ENCODE measurements at places on chromosomes 5 and 9. TPM values are rescaled to one million over a fixed set of nuclear protein-coding genes. Genes with fewer than 3 reads are reported as not detected.

Gene FST
- total RNA-seq: 0.34 TPM

Gene POU5F2
- 0.44 TPM for total RNA-seq

Gene SLC34A1
- total RNA-seq: not detected

Gene GFI1B
- 0.20 TPM for total RNA-seq

Gene EPB41L4A
- total RNA-seq: 2.8 TPM

Gene SOHLH1
- total RNA-seq: not detected

Gene HMGCS1
- total RNA-seq: 52.8 TPM

Gene MVB12B
- 10.9 TPM for total RNA-seq

Gene STX17
- 24.6 TPM for total RNA-seq

Gene PCDHGA12
- 0.17 TPM for total RNA-seq

Gene SGCD
- total RNA-seq: not detected

Gene FEM1C
- 27.5 TPM for total RNA-seq

Gene PRRX2
- total RNA-seq: 25.5 TPM

Gene OXCT1
- total RNA-seq: 28.1 TPM

Gene PHF24
- 0.47 TPM for total RNA-seq

DNA sequence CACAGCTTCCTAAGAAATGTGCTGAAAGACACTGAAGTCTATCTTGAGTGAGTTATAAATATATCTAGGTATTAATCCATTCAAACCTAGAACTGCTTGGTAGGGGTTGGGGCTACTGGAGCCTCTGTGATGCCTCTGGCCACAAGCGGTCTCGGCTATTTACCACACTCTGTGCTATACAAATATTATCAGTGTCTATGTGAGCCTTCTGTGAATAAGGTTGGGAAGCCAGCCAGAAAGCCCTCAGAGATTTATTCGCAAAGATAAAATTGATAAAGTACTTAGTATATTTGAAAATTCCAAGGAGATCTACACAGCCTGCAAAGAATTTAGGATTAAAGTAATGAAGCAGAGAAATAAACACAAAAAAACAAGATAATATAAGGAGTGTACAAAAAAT, 41.4 kb downstream of the LIFR start:
- DNase-seq: no peak

DNA sequence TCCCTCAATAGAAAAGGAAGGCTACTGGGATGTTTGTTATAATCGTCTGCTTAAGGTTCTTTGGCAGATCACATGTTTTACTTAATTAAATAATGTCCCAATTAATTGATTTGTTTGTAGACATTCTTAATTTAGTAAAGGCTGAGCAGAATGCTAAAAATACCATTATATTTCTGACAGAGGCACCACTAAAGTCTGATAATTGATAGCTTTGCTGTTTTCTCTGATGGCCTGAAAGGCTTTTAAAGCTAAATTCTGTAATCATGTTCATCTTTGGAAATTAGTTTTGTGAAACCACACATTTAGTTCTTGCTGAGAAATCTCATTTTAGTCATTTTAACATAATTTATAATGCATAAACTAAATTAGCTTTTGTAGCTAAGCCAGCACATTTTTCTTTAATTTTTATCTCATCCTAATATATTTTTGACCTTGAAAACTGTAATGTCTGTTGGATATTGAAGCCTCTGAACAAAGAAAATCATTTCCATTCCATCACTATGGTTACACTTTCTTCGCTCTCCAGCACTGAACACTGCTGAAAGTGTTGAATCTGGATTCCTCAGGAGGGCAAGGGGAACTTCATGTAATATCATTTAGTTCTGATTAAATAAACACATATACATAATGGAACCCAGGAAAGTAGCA, 329.4 kb downstream of the ELAVL2 start:
- DNase-seq: no peak

DNA sequence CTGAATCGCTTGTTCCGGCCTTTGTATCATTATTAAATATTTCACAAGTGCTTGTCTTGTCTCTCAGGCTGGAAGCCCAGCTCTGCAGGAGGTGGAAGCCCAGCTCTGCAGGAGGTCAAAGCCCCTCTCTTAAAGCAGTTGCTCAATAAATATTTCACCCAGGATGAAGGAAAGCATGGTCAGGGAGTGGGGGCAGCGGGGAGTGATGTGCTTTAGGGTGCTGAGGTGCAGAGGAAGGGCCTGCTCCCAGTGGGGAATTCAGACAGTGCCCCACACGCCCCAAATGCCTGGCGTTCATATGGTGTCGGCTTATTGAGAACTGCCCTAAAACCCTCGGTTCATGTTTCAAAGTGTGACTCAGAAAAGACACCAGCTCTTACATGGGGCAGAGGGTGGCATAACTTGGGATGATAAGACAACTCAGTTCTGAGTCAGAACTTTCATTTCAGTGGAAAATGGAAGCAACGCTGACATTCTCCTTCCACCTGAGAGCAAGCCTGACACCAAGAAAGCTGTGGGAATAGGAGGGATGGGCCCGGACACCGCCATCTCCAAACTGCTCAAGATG, 114.3 kb upstream of the DAP start:
- DNase-seq: peak; percentile 33

- no peak for DNase-seq
Observed at GRCh38 chr9:38373679-38374078, 18.8 kb upstream of the ALDH1B1 start.

- DNase-seq: peak; percentile 35
Observed at GRCh38 chr5:154972476-154973080, 31.7 kb downstream of the MRPL22 start.

DNA sequence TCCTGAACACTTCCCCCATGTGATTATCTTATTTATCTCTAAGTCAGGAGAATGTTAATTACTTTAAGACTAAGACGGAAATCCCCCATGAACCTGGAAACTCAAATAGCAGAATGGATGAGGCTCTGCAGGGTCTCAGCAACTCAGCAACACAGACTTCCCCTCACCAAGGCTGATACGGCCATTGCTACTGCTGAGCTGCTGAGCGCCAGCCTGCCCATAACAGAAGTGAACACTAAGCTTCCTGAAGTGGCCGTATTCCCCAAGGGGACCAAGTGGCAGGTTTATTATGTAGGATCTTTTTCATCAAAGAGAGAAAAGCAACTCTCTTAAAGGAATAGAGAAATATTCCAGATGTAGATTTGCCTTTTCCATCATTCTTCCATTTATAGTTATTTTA, 311.1 kb downstream of the RFX3 start:
- no peak for DNase-seq

GRCh38 chr9:108290839-108291585, 564.8 kb downstream of the ACTL7B start:
- DNase-seq: no peak

- no peak for DNase-seq
Observed at GRCh38 chr5:63473335-63473967, 488.8 kb downstream of the HTR1A start.

DNA sequence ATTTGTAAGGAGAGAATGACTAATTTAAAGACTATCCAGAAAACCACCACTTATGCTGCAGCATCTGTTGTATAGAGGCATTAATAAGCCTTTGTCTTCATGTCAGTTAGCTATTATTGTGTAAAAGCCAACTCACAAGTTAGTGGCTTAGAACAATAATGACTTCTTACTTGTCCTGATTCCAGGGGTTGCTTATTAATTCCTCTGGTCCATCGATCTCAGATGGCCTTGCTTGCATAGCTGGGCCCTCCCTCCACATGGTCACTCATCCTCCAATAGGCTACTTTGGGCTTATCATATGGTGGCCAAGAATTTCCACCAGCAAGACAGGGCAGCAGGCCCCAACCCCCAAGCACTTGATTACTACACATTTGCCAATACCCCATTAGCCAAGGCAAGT, 44.5 kb upstream of the STK32A start:
- no peak for DNase-seq

DNA sequence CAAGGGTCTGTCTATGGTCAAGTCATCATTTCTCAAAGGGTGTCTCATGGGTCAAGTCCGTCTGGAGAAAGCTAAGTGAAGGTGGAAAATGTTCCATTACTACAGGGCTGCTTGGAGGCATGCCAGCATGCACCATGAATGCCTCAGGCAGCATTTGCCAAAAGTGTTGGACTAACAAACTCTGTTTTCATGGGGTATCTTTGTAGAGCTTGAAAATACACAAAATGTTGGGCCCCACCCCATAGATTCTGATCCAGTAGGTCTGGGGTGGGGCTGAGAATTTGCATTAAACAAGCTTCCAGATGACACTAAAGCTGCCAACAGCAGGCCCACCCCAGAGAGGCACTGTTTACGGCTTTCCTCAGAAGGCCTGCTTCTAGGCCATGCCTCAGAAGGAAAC, 75.0 kb upstream of the FRRS1L start:
- DNase-seq: no peak

DNA sequence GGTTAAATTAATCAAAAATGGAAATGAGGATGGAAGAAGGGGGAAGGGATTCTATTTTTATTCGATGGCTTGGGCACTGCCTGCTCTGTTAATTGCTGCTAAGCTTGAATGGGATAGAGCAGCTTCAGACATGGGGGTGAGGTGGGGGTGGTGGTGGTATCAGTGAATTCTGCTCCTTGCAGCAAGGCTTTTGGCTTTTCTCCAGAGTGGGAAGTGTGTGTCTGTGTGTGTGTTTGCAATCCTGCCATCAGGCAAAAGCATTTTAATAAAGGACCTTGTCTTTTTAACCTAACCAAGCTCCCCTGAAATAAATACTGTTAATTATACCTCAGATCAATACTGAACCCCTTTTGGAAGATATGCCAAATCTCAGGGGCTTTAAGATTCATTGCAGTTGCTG, 110.9 kb upstream of the GPR151 start:
- no peak for DNase-seq

- DNase-seq: no peak
Observed at GRCh38 chr5:72871366-72872024, 55.0 kb downstream of the TNPO1 start.

GRCh38 chr9:97905228-97905627, 17.1 kb downstream of the TRMO start:
- no peak for DNase-seq

DNA sequence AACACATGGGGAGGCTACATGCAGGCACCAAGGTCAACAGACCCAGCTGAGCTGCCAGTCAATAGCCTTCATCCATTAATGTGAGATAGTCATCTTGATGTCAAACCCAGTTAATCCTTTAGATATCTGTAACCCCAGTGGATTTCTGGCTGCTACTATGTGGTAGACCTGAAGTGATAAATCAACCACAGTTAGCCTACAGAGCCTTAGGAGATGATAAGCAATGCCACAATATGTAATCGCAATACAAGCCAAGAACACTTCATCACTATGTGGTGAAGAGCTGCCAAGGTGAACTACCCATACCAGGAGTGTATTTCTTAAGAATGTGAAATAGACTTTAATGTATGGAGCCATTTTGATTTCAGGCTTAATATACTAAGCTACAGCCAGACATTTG, 1175.5 kb downstream of the DTWD2 start:
- DNase-seq: no peak

- DNase-seq: no peak
Observed at GRCh38 chr5:35543408-35543807, 74.3 kb upstream of the SPEF2 start.

DNA sequence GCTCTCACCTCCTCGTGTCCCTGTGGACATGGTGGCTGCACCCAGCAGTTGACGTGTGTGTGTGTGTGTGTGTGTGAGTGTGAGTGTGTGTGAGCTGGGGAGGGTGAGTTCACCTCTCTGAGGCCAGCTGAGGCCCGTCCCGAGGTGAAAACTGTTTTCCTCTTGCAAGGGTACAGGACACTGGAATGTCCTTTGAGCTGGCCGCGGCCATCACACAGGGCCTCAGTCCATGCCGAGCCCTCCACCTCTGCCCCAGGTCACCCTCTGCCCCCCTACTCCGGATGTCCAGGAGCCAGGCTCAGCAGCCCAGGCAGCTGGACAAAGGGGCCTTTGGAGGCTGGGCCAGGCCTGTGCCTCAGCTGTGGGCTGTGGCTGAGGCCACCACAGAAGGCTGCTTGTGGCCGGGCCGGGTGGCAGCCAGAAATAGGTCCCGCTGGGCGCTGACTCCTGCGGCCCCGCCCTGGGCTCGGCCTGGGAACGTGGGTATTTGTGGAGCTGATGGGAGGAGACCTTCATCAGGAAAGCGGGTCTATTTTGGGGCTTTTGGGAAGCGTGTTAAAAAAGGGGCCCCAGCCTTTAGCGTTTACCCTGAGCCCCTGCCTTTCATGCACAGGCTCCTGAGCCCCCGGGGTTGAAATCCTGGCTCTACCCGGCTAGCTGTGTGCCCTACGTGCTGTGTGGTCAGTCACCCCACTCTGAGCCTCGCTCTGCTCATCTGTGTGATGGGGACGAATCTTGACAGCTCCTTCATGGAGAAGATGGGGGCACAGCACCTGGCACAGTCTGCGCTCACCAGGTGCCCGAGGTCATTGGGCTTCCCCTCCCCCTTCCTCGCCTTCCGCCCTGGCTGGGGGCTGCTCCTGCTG, 75.1 kb upstream of the IER5L start:
- no peak for DNase-seq

DNA sequence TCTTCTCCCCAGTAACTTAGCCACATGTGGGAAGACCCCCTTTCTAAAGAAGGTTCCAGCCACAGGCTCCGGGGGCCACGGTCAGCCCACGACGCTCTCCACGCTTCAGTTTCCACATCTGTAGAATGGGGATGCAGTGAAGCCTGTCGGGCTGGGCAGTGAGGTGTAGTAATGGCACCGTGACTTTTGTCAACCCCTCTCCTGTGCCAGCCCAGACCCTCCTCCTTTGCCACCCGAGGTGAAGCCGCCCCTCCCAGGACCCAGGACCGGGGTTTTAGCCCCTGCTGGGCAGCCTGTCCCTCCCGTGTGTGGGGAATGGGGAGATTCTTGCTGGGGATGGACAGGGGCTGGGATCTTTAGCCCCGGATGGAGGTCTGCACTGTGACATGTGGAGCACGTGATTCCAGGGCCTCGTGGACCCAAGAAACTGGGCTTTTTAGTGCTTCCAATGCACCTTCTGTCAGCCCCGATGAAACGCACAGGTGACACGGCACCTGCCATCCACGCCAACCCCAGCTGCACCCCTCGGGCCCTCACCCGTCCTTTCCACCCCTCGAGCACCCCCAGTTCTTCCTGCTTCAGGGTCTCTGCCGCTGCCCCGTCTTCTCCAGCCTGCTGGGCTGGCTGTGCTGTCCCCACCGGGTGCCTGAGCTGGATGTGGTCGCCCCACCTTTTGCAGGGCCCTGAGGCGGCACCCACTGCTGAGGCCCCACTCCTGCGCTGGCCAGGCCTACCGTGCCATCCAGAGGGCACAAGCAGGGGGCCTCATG, 13.4 kb upstream of the RNU6ATAC start:
- no peak for DNase-seq

DNA sequence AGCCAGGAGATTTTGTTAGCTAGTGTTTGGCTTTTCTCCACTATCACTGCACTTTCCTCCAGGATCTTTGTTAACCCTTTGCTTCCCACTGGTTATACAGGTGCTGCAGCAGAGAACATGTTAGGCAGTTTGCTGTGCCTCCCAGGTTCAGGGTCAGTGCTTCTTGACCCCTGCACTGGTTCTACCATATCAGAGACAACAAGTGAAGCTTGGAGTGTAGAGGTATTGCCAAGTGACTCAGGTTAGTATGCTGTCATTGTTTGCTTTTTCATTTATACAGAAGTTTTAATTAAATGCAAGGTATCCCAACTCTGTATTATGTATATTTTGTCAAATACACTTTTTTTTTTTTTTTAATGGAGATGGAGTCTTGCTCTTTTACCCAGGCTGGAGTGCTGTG, 68.4 kb downstream of the GAPVD1 start:
- no peak for DNase-seq

Data from HCT116 (cell line).